8988T (cell line): ENCODE measurements at places on chromosomes 5 and 9.

DNA sequence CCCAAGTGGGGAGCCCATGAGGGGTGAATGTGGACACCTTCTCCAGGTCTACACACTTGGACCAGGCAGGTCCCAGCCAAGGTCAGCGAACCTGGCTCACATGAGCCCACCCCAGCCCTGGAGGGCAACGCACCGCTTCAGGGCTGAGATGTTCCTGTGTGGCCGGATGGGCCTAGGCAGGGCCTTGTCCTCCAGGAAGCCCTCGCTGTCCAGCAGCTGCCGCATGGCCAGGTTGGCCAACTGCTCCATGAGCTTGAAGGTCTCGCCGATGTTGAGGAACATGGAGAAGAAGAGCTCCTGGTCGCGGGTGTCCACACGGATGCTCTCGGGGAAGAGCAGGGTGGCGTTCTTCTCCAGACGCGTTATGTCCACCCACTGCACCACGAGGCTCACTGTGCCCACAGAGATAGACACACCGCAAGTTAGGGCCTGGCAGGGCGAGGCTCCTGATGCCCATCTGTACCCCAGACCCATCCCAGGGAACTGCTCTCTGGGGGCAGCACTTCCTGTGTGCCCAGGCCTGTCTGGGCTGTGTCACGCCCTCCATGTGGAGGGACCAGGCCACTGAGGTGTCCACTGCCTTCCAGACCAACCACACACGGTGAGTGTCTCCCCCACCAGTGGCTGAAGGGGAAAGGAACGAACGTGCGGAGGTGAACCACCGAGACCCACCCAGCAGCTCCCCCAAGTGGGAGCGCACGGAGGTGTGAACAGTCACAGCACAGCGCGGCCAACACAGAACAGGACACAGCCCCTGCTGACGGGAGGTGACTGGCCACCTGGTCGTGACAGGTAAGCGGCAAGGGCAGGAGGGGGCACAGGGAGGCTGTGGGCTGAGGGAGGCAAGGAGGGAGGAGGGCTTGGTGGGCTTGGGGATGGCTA lies 14.4 kb downstream of the TBC1D9B start:
- DNase-seq: no peak

- DNase-seq: no peak
Observed at GRCh38 chr9:12060811-12061210, 632.4 kb upstream of the TYRP1 start.

DNA sequence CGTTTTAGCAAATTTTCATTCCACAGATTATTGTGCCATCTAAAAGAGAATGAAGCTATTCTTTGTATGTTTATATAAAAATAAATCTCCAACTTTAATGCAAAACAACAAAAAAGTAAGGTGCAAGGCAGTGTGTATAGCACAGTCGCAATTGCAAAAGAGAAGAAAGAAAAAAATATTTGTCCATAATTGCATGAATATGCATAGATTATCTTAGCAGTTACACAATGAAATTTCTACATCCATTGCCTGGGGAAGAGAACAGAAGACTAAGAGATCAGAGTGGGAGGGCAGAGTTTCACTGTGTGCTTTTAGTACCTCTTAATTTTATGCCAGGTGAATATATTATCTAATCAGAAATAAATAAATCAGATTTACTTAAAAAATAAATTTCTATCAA lies 86.4 kb upstream of the LHFPL2 start:
- no peak for DNase-seq

DNA sequence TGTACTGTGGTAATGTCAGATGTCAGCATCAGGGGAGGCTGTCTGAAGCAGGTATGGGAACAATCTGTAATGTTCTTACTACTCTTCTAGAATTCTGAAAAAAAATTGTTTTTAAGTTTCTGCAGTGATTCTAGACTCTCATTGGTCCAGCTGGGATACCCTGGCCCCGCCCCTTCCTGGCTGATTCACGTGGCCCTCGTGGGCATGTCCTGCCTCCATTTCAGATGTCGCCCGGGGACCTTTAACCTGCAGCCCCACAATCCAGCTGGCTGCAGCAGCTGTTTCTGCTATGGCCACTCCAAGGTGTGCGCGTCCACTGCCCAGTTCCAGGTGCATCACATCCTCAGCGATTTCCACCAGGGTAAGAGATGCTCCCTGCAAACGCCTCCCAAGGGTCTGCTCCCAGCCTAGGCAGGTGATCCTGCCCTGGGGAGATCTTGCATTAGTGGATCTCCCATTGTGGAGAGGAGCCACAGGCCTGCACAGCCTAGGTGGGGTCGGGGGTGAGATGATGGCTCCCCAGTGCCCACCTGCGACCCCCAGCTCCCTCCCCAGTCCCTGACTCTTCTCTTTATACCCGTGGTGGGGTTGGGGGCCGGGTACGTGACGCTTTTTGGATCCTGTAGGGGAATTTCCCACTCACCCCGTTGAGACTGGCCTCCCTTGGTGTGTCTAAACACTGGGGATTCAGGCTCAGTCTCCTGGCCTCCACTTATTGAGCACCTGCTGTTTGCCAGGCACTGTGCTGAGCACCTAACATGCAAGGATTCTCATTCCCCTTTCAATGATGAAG lies 36.5 kb downstream of the LAMC3 start:
- no peak for DNase-seq

DNA sequence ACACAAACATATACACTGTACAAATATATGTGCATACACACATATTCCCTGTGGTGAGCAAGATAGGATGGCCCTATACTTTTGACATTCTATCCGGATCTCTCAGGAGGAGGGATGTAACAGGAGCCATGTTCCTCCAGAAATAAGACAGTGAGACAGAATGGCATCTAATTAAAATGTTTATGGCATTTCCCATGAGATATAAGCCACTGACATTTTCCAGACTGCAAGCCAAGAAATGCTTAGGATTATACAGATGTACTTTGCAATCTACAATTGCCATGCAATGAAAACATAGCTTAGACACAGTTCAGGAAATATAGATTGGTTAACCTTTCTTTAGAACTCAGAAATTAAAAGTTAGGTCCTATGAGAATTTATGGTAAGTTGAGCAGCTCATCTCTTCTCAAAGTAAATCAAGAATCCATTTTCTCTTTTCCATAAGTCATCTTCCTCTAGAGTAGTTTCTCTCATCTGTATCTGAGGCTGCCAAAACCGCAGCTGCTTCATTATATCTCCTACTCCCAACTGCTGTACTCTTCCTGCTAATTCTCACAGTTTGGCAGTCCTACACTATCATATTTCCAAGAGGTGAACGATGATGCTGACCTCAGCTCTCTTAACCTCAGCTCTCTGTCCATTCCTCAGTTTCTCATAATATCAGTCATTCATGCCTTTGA lies 1719.1 kb downstream of the MAT2B start:
- no peak for DNase-seq
